ENCODE measurements at places on chromosomes 12 and 14.
A peak's percentile ranks its signal among the peaks of the same experiment; 100 is the strongest.

DNA sequence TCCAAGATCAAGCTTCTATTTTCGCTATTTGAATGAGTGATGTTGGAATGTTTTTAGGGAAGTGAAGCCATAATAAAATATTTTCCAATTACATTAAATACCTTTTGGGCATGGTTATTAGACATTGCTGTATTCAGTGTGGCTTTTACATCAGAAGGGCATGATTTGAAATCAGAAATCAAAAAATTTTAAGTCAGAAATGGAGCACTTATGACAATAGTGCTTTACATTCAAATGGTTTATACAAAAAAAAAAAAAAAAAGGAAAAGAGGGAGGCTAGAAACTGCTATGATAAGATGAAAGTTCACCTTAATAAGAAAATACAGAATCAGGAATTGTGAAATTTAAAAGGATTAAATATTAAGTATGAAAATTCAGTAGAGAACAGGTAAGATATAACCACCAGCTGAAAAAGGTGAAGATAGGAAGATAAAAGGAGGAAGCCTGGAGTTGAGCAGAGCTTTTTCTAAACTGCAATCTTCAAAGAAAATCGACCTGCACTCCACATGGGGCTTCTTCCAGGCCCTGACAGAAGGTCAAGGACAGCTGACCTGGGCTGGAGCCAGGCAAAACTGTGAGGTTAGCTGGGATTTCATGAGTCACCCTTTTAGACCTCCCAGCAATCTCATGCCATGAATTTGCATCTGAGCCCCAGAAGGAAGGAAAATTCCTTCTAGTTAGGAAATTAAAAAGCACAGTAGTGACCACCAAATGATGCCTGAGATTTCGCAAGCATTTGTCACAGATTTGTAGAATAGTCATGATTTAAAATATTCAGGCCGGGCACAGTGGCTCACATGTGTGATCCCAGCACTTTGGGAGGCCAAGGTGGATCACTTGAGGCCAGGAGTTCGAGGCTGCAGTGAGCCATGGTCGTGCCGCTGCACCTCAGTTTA, 23.4 kb upstream of the BMP4 start:
- DNase-seq: no peak

DNA sequence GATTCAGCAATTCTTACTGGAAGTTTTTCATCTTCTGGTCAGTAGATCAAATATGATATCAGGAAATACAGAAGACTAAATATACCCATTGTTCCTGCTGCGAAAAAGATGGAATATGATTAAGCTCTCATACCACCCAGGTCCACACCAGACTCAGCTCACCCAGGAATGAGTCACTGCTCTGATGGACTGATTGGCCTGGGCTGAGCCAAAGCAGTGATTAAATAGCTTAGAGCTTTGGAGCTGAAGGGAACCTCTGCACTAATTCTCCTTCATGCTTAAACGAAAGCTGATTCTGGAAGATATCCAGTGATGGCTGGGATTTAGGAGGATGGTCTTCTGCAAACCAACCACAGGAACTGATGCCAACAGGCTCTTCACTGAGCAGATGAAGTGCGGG, 62.0 kb upstream of the SYT1 start:
- no peak for DNase-seq

DNA sequence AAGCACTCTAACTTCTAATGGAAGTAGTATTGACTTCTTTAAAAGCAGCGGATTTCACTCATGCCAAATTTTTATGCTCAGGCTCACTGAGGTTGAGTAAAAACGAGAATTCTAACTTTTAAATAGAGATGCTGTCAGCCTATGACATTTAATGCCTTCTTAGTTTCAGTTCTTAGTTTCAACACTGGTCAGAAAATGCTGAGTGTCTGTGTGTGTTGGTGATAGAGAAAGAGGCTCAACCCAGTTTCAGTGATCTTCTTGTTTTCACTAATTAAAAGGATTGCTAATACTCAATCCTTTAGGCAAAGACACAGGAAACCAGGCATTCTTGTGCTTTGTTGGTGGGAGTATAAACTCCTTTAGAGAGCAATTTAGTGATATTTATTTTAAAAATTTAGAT, 31.0 kb downstream of the PEBP1 start:
- DNase-seq: no peak

DNA sequence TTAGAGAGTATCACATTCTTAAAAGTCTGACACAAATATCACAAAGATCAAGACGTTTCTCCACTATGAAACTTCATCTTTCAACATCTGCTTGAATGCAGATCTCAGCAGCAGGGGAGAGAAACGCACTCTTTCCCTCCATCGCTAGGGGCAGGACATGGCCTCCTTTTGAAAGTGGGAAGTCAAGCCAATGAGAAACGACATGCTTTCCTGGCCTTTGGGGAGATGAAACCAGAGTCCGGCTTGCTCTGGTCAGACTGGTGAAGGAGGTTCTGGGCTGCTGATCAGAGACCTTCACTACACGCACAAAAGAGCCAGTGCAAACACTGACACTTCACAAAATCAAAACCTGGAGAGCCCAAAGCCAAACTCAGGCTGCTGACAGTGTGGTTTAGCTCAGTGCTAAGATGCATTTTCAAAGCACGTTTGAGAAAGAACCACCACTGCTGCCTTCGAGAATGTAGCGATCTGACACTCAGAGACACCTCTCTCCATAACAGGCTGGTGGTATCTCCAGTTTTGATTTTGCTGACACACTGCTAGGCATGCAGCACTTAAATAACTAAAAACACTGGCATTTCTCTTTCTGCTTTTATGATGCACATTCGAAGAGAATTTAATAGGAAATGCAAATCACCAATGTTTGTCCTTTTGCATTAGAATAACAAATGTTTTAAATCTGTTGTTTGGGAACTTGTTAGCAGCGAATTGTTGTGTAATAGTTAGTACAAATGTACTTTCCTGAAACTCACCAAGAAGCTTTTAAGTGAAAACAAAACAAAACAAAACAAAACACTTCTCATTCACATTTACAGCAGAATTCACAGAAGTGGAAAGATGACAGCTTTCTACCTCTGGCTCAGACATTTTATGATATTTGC, 93.9 kb upstream of the OVCH1 start:
- no peak for DNase-seq

GRCh38 chr12:71954083-71954778, 15.6 kb downstream of the TPH2 start:
- no peak for DNase-seq

DNA sequence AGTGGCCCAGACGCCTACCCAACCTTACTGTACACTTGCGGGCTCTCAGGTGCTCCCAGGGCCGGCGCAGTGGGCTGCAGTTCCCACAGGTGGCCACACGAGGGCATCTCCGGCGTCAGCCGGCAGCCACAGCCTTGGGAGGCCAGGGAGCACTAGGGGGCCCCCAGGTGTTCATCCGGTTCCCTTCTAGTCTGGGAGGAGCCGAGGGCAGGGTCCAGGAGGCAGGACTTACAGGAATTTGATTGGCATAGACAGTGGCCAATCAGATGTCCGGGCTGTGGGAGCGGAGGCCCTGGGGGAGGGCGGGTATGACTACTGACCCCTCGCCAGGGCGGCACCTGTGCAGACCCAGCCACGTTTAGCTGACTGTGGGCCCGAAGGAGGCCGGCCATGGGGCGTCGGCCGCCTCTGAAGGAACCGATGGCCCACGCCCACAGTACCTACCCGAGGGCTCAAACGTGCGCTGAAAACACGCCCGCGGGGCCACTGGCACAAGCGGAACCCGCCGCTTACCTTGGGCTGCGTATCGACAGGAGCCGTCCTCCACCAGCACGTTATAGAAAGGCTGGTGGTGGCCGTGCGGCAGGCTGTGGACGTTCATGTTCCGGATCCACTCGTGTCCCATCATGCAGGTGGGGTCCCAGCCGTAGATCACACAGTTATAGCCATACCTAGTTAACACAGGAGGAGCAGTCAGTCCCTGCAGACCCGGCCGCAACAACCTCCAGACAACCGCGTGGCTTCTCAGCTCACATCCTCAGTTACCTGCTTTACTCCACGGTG, 34.8 kb downstream of the FBXO21 start:
- peak; percentile 33 for DNase-seq

DNA sequence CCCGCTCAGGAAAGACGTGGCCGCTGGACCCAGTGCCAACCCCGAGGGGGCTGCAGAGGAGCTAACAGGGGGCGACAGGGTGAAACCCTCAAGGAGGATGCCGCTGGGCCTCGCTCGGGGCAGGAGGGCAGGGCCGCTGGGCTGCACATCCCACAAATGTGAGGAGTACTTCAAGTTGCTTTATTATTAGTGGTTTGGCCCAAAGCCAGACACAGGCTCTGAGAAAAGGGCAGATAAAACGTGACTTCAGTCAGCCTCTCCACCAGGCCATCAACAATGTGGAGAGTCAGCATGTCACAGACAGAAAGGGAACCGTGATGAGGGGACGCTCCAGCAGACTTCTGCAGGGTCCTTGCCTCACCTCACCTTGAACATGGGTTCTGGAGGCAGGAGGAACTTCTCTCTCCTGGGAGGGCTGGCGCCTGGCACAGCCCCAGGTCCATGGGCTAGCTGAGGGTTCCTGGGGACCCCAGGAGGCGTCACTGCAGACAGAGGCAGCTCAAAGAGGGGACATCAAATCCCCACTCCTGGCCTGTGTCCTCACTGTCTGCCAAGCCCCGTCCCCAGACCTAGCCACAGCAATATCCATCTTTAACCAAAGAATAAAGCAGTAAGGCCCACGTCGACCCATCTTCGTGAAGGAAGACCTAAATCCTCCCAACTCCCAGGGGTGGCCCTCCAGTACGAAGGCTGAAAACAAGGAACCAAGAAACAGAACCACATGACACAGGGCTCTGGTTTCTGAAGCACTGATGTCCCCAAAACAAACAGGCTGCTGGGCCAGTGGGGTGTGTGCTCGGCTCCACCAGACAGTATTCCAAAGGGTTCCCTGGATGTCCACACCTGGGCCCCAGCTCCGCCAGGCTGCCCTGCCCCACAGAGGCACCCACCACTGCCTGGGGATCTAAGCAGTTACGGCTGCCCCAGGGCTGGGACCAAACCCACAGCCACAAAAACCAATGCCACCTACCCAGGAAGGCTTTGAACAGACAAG, 35.1 kb downstream of the CCDC85C start:
- DNase-seq: no peak
